ENCODE measurements at places on chromosomes 5 and 9.

GRCh38 chr9:37632479-37632878 is 18.3 kb upstream of the FRMPD1 start:
- no peak for DNase-seq

GRCh38 chr5:126189862-126190261 is 233.3 kb upstream of the GRAMD2B start:
- DNase-seq = no peak

GRCh38 chr9:6356904-6357303 is 28.7 kb downstream of the TPD52L3 start:
- DNase-seq = no peak

DNA sequence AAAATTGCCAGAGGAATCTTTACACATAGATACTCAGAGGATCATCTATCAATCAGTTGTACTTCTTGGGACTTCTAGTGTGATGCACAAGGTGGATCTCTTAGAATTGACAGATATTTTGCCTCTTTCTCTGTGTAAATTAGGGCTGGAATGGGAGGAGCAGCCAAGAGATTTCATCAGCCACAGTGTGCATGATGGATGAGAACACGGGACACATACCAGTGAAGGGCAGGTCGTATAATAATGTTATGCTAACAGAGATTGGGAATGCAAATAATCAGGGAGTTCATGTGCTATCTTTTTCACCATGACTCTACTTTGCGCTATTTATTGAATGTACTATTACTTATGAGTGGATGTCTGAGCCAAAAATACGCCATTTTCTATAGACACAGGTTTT is 43.3 kb upstream of the ISOC1 start:
- no peak for DNase-seq

DNA sequence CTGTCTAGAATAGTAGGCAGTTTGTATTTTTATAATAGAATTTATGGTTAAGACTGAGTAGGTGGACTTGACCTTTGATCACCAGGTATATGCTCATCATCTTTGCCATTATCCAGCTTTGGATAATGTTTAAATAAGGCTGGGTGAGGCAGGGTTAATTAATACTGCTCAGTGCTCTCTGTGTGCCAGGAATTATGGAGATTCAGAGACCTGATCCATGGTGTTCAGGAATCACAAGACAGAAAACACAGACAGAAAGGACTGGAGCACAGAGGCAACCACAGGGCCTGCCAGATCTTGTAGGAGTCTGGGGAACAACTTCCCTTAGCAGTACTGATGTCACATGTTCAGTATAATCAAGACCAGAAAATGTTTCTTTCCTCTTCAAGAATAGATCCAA is 186.3 kb upstream of the ADCY2 start:
- DNase-seq = no peak

DNA sequence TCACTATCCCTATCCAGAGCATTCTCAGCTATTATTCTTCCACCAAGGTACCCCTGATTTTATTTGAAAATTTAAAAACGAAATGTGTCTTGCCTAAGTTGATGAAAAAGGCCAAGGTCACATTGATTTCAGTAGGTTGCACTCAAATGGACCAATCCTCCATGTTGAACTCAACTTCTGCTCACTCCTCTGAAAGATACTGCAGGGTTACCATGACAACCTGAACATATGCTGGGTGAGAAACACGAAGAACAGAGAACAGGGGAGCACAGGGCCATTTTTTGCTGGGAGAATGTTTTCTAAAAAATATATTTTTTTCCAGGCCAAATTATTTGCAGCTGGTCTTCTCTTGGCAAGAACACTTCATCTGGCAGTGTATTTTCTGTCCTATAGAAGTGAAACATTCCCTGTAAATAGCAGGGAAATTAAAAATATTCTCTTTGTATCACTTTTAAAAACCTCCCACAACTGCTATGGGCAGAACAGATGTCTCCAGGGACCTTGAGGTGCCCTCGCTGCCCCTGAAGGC is 215.9 kb downstream of the NXNL2 start:
- no peak for DNase-seq

- no peak for DNase-seq
Observed at GRCh38 chr9:121179930-121180681, 21.6 kb downstream of the RAB14 start.

DNA sequence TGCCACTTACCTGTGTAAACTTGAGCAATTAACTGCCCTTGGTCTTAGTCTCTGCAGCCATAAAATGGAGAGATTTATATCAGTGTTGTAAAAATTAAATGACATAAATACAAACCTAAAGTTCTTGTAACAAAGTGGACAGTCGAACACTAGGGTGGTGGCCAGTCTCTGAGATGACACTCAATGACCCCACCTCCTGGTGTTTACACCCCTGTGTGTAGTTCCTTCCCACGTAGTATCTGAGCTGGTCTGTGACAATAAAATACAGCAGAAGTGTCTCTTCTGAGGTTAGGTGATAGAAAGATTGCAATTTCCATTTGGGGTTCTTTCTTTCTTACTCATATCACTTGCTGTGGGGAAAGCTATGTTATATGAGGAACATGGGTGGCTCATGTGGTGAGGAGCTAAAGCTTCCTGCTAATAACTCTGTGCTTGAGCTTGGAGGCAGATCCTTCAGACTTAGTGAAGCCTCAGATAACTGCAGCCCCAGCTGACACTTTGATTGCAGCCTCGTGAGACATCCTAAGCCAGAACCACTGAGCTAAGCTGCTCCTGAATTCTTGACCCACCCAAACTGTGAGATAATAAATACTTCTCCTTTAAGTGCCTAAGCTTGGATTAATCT is 173.4 kb upstream of the CHD1 start:
- DNase-seq = no peak

- DNase-seq = no peak
Observed at GRCh38 chr9:106670418-106670817, 192.5 kb upstream of the ZNF462 start.

GRCh38 chr5:179288809-179289185 is 56.5 kb downstream of the ADAMTS2 start:
- no peak for DNase-seq
